Stimulated activated CD4-positive, alpha-beta T cell treated with anti-CD3 and anti-CD28 coated beads, TNF-alpha, amount 100 ng/mL, for 1 hour (primary cell): ENCODE measurements at places on chromosomes 16 and 17.

DNA sequence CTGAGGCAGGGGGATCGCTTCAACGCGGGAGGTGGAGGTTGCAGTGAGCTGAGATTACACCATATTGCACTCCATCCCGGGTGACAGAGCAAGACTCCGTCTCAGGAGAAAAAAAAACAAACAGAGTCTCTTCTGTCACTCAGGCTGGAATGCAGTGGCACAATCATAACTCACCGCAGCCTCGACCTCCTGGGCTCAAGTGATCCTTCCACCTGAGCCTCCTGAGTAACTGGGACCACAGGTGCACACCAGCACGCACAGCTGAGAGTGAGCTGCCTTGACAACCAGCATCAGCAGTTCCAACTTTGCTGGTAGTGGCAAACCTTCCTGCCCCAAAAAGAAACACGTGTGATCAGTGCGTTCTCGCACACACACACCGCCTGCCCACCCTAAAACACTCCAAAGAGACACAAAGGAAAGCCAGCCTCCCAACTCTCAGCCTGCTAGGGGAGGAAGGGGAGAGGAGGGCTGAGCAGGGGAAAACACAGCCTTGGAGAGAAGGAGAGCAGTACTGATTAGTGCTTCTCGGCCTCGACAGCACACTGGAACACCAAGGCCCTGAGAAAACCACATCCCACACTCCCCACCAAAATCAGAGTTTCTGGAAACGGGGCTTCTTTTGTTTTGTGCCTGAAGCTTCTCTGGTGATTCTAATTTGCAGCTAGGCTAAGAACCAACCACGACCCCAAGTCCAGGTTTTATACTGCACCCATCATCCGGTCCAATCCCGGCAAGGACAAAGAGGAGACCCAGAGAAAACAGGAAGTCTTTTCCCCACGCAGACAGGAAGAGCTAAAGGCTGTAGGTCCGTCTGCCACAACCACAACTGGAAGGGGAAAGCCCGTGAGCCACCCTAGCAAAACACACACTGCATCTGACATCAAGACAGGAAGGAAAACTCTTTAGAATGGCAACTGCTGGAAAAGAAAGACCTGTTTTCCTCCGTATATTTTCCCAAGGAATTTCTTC lies 28.8 kb downstream of the ZCCHC14 start:
- DNase-seq: no peak

GRCh38 chr17:75182319-75182568 lies 515 bp downstream of the SUMO2 start:
- DNase-seq: no peak

- no peak for DNase-seq
Measured at GRCh38 chr16:81992859-81993258, 18.4 kb downstream of the SDR42E1 start.

- DNase-seq: no peak
Measured at GRCh38 chr16:69924777-69925191, 26.4 kb upstream of the CLEC18A start.

DNA sequence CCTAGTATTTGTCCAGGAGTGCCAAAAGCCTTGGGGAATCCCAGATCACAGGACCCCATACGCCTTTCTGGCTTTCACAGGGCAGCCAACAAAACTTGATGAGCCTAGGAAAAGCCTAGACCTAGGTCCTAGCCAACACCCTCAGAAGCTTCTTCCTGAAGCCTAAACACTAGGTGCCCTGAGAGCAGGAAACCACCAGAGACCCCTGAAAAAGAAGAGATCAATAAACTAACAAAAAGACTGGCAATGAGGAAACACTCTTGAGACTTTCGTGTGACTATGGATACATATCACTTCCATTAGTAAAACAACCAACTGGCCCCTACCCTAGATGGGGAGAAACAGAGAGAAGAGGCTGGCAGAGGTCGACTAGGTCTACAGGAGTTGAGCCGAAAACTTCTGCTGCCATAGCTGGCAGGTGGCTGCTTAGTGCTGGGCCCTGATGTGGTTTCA lies 1.2 kb downstream of the ORMDL3 start:
- DNase-seq: no peak

GRCh38 chr17:81460856-81461460 lies 51.6 kb downstream of the ACTG1 start:
- DNase-seq: no peak

GRCh38 chr17:64025732-64026294 lies 5.4 kb upstream of the ICAM2 start:
- DNase-seq: peak; percentile 84

GRCh38 chr16:87201052-87201451 lies 116.1 kb downstream of the C16orf95 start:
- no peak for DNase-seq

DNA sequence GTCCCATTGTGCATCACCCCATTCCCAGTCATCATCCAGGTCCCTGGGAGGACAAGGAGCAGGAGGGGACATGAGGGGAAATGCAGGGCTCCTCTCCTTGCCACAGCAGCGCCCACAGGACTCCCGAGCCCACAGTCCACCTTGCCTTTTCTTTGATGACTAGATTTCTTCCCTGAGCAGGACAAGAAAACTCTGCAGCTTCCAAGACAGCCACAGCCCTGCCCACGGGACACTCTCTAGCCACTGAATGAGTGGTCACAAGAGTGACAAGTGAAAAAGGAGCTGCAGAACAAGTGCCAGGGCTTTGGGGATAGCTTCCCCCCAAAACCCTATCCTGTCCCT lies 4.7 kb downstream of the NEURL4 start:
- no peak for DNase-seq

DNA sequence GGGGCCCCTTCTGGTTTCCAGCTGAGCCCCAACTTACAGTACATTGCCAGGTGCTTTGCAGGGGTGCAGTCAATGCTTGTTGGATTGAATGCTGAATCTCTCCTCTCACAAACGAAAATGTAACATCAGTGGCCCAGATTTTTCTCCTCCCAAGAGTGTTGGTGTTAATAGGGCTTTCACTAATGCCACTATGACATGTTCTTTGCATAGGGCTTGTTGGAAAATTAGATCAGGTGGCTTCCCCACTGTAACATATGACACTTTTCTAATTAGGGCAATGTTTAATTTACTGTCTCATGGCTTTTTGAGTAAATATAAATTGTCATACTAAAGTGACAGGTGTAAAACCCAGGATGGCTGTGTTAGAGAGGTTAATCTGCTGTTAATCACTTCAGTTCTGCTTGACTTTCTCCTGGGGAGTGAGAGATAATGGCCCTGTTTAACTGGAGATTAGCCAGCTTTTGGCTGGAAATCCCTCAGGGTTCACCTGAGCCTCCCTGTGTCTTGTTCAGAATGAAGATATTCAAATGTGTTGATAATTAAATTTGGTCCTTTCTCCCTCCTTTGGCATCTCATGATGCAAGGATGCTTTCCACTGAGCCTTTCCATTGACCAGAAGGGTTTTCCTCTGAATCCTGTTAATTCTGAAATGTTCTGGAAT lies 502.3 kb downstream of the RBFOX1 start:
- no peak for DNase-seq

GRCh38 chr17:48352630-48353029 lies 77.4 kb downstream of the SKAP1 start:
- DNase-seq: no peak

GRCh38 chr16:55035956-55036355 lies 105.3 kb downstream of the IRX5 start:
- no peak for DNase-seq

DNA sequence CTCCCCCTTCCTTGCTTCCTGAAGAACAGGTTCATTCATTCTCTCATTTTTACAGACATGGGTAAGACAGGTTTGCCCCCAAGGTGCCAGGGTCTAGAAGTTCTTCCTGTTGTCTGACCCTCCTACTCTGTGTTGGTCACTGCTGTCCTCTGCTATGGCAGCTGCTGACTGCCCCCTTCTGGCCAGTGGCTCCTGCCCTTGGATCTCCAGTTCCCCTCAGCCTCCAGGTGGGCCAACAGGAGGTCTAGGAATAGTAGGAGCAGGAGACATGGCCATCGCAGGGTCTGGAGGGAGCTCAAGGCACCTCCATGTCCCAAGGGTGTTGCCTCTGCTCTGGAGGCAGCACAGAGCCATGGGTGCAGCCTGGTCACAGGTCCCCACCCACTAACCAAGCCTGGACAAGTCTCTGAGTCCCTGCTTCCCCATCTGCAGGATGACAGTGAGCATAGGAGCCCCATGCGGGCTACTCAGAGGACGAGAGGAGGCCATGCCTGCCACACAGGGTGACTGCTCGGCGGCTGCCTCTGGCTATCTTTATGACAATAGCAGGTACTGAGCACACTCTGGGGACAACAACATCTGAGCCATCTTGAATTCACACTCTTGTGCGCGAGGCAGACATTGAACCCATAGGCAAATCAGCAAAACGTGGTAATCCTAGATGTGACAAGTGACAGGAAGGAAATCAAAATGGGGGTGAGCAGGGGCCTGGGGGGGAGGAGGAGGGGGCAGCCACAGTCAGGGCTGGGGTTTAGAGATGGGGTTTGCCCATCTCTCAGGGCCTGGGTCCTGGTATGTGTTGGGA lies 27.0 kb upstream of the NXPH3 start:
- DNase-seq: no peak

GRCh38 chr16:61366006-61366405 lies 670.2 kb downstream of the CDH8 start:
- DNase-seq: no peak

- no peak for DNase-seq
Measured at GRCh38 chr16:89863741-89864526, 9.5 kb upstream of the TCF25 start.

DNA sequence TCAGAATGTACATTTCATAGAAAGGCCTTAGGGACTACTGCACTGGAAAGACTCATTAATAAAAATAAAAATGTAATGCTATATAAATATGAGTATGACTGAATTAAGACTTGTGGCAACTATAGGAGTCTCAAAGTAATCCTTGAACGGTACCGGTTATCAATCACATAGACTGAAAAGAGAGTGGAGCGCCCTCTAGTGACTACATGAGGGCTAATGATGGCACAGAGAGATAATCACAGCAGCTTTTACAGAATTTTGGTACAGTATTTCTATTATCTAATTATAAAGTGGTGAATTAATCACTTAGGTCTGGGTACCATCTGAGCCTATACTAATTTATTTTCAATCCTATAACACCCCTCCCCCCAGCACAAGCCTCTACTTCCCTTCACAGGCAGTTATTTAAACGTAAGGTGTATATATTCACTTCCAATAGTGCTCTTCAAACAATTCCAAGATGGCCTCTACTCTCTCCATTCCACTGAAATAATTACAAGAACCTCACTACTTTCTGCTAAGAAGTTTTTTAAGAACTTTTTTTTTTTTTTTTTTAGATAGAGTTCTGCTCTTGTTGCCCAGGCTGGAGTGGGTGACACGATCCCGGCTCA lies 40.7 kb upstream of the ANKFY1 start:
- DNase-seq: no peak

GRCh38 chr17:78358538-78359320 lies 1.1 kb downstream of the SOCS3 start:
- no peak for DNase-seq

GRCh38 chr16:59469266-59469665 lies 735.1 kb upstream of the GOT2 start:
- no peak for DNase-seq

- DNase-seq: no peak
Measured at GRCh38 chr17:36750316-36750885, 149.0 kb downstream of the MRM1 start.

GRCh38 chr17:78676412-78677302 lies 99.5 kb upstream of the DNAH17 start:
- DNase-seq: no peak

DNA sequence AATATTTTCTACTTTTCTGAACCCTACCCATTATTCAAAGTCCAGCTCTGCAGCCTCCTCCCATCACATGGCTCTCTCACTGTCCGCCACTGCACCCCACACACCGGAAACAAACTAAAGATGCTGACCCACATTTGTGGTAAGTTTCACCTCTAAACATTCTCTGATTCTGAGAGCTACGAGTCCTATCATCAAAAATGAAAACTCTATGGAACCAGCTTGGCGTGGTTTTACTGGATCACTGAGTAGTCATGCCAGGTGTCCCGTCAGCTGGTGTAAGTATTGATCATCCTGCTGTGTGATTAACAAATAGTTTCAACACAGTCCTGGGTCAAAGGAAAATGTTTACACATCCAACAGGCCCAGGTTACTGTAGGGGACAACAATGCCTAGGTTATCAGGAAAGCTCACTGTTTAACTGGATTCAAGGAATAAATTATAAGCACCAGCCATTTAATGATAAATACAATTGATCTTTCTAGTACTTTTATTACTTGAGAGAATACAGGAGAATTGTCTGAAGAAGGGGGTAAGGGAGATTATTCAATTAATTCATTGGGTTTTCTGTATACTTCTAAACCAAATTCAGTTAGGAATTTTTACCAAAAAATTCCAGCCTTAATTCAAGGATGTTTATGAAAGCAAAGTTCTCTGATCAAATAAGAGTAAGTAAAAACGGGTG lies 33.9 kb downstream of the CYTH1 start:
- DNase-seq: no peak

DNA sequence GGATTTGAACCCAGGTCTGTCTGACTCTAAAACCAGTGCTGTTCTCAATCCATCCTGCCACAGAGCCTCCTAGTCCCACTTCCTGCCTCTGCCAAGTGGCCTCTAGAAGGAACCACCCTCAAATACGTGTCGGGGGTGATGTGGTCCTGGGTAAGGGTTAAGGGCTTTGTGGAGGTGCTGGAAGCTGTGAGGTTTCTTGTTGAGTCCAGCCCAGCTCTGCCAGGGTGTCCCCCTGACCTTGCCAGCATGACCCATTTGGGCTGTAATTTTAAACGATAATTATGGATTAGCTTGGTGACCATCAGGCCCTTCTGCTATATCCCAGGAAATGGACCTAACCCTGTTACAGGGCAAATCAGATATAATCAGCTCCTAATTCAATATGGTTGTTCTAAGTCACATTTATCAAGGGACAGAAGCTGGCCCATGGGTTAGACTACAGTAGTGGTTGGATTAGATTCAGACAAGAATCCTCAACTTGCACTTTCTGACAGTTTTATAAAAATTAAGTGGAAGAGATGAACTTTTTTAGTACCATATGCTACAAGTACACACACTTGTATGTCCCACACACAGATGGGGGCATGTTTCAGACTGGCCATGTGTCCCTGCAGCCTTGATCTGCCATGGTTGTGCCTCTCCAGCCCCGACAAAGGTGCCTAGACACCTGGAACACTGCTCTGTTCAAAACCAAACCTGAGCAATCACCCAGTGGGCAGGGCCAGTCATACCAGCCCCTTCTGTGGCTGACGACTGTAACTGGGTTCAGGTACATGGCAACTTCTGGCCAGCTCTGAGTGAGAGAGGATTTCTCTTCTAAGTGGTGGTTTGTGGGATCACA lies 48.0 kb downstream of the SMPD3 start:
- DNase-seq: no peak

GRCh38 chr16:46961373-46962353 lies 11.8 kb downstream of the DNAJA2 start:
- DNase-seq: no peak
